ENCODE measurements at places on chromosomes 1 and 21. TPM values are rescaled to one million over a fixed set of nuclear protein-coding genes. Genes with fewer than 3 reads are reported as not detected.

Gene BARHL2
- not detected for total RNA-seq

Gene C1orf210
- total RNA-seq: not detected

Gene SLAMF7
- 107 TPM for total RNA-seq

Gene TMEM125
- not detected for total RNA-seq

Gene TMCO4
- total RNA-seq: 18.6 TPM

Gene LDLRAP1
- total RNA-seq: 11.0 TPM

Gene EDN2
- not detected for total RNA-seq

Gene ANKRD34A
- 3.8 TPM for total RNA-seq

Gene UTS2
- total RNA-seq: 0.82 TPM

Gene HSD11B1
- total RNA-seq: 0.91 TPM

Gene PDE9A
- total RNA-seq: 2.0 TPM

Gene THEM4
- total RNA-seq: 19.1 TPM

Gene PLOD1
- 20.8 TPM for total RNA-seq

Gene KCNN3
- total RNA-seq: 0.02 TPM

Gene CDKN2C
- 56.5 TPM for total RNA-seq

Gene MAGOH
- 80.1 TPM for total RNA-seq
